ENCODE measurements at places on chromosomes 16 and 17. TPM values are rescaled to one million over a fixed set of nuclear protein-coding genes. Genes with fewer than 3 reads are reported as not detected.

GRCh38 chr16:81035398-81035974 lies at the start of gene ATMIN:
TSS of gene ATMIN (plus strand) at chr16:81035842. CDS start at chr16:81035871, 29 bp downstream.
- DNase-seq = peak; percentile 76

The CLN3 gene
- total RNA-seq = 70.3 TPM

The TPPP3 gene
- 3.1 TPM for total RNA-seq

- no peak for DNase-seq
Measured at GRCh38 chr16:4685292-4685691, 8.1 kb upstream of the NUDT16L1 start.

DNA sequence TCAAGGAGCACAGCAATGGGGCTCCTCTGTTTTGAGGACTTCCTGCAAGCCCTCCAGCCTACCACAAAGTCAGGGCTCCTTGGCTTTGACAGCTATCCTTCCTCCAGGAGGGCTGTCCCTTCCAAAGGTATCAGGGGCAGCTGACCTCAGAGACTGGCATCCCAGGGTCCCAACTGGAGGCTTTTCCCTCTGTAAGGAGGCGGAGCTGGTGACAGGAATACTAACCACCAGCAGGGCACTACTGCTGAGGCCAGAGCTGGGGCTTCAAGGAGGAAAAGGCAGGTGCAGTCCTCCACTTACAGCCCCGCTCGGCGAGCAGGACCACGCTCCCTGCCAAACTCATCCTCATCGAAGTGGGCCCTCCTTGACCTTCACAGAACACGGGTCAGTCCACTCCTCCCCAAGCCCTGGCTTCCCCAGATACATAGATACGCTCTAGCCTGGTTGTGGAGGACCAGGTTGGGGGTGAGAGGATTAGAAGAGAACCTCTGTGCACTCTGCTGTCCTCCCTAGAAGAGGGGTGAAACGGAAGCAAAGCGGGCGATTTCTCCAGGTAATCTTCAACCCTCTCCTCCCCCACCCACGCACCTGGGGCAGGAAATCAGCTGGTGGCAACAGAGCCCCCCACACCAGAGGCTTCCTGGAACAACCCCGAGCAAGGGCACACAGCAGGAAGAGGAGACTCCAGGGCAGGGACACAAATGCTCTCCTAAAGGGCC lies 20.5 kb downstream of the ST3GAL2 start:
- no peak for DNase-seq

The SLC13A2 gene
- not detected for total RNA-seq

The TMED6 gene
- total RNA-seq = 0.59 TPM

The RND2 gene
- total RNA-seq = 0.26 TPM

The DYNLL2 gene
- total RNA-seq = 36.2 TPM

GRCh38 chr17:66687570-66688284 lies 147.2 kb upstream of the CACNG5 start:
- DNase-seq = no peak

- no peak for DNase-seq
Measured at GRCh38 chr16:85667841-85668413, 20.8 kb downstream of the GINS2 start.

- DNase-seq = no peak
Measured at GRCh38 chr17:21392266-21392665, 16.1 kb downstream of the KCNJ12 start.

The GABARAP gene
- total RNA-seq = 457 TPM

GRCh38 chr16:49333259-49333597 lies 40.4 kb upstream of the C16orf78 start:
- DNase-seq = no peak

DNA sequence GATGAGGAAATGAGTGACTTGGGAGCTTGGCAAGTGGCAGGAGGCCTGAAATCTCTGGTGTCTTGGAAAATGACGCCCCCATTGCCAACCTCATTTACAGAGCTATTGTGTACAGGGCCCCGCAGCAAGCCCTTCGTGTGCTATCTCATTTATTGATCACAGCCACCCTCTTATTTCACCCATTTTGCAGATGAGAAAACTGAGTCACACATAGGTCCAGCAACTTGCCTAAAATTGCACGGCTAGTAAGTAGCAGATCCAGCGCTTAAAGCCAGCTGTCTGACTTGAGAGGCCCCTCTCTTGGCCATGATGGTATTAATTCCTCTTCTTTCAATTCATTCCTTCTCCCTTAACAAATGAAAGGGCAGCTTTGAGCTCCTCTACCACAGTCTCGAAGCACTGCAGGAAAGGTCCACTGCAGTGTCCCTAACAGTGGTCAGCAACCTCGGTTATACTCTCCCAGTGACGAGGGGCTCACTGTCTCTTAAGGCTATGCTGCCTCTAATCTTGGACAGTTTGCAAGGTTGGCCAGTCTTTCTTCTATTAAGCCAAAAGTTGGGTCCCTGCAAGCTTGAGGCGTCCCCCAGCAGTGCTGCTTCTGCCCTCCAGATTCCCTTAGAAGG lies 162.2 kb downstream of the COPRS start:
- DNase-seq = no peak

The CTRL gene
- total RNA-seq = 1.7 TPM

Data from PC-9 (cell line).